ENCODE measurements at places on chromosomes 11 and 22.

- DNase-seq: no peak
Observed at GRCh38 chr11:110297726-110298300, 1.4 kb upstream of the RDX start.

DNA sequence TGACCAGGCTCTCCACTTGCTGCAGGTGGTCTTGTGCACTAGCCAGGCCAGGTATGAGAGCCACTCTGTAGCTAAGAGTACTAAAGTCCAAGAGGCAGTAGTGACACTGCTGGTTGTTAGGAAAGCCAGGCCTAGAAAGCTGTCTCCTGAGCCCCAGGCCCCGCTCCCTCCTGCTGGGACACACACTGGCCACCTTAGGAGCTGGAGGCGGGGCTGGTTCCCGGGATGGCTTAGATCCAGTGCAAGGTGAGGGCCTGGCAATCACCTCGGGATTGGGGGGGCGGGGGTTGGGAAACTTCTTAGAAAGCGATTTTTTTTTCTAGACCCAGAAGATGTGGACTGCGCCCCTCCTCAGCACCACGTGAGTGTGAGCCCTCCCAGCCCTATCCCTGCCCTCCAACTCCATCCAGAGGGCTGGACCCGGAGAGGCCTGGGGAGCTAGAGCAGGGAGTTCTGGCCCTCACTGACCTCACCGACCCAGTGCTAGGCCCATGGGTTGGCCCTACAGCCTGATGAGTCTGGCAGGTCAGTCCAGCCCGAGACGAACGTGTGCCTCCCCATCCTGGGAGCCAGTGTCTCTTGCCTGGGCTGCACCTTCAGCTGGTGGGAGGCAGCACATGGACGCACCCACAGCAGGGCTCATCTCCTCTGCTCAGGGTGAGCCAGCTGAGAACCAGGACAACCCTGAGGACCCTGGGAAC, 18.1 kb downstream of the SLC37A2 start:
- no peak for DNase-seq

GRCh38 chr11:65172600-65172999, 2.6 kb downstream of the SPDYC start:
- DNase-seq: no peak

- DNase-seq: no peak
Observed at GRCh38 chr11:99349151-99349673, 328.5 kb downstream of the CNTN5 start.

GRCh38 chr11:83520849-83521248, 234.7 kb upstream of the CCDC90B start:
- no peak for DNase-seq

DNA sequence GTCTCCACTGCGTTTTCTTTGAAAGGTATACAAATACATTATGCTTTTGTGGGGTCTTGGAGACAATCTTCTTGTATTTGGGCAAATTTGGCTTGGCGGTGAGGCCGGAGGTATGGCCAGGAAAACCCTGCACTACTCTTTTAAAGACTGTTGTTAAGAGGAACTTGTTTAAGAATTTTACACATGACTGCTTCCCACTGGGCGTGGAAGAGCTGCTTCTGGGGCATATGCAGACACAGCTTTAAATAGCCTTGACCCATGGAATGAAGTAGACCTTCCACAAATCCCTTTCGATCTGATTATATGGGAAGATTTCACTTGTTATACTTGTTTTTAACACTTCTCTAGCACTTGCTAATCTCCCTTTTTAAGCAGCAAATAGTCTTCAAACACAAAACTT, 453.6 kb downstream of the MN1 start:
- no peak for DNase-seq

GRCh38 chr11:129620237-129621104, 195.2 kb upstream of the TMEM45B start:
- DNase-seq: no peak

DNA sequence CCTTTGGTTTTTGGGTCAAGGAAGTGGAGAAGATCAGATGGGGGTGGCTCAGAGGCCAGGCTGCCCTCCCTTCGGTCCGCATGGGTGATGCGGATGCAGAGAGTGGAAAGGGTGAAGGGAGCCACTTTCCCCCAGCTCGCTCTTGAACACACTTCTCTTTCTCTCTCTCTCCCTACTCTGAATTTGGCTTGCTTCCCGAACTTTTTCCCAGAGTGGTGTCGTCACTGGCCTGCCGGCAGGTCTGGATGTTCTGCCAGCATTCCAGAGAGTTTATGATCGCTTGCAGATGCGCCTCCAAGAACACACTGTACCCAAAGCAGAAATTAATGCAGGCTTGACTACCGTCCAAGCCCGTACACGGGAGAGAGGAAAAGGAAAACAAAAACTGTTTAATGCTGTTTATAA, 103.2 kb downstream of the ZBTB16 start:
- no peak for DNase-seq

DNA sequence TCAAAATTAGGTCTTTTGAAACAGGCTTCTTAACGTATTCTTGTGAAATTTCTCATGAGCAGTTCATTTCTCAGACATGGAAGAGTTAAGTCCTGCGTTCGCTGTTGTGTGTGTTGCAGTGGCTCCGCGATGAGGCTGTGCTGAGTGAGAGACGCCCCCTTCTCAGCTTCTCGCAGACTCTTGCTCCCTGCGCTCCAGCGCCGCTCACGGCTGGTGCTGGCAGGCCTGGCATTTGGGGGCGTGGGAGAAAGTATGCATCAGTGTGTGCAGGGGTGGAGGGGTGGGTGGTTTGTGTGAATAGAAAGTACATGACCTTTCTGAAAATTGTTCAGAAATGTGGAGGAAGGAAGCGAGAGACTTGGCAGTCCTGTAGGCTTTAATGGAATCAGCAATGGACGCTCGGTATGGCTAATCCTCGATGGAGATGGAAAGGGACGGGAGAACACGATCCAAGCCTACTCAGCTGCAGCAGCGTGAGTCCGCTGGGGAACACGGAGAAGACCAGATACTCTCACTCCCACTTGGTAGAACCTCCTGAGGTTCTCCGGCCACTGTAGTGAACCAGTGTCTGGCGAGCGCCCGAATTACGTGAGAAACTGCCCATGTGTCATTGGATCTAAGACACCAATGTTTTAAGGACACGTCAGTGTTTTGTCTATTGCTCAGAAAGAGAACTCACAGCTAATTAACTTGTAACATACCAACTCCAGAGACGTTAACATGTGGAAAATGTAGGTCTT, 5.9 kb downstream of the TAB1 start:
- DNase-seq: peak; percentile 37

GRCh38 chr22:24441406-24442351, 14.3 kb downstream of the ADORA2A start:
- no peak for DNase-seq

DNA sequence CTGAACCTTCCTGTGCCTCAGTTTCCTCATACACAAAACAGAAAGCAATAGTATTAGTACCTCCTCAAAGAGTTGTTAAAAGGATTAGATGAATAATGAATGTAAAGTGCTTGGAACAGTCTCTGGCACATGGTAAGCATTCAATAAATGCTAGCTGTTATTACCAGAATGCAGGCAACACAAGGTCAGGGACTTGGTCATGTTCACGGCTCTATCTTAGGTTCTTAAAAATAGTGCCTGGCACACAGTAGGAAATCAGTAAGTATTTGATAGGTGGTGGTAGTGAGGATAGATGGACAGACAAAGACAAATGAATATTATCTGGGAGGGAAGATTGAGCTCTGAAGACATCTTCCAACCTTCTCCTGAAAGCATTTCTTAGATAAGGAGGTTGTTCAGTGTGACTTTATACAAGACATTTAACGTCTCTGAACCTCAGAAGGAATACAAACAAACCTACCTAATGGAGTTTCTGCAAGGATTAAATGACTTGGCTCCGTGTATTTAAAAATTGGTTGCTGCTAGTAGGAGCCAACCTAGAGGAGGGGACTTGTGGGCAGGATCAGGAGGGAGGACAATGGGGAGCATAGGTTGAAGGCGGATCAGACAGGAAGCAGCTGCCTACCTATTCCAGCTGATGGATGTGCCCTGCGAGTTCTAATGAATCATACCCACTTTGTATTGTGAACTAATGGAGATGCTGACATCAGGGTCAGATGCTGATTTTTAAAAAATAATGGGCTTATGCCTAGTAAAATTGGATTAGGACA, 94.1 kb downstream of the DBX1 start:
- no peak for DNase-seq

- DNase-seq: no peak
Observed at GRCh38 chr11:1040428-1041148, 4.1 kb upstream of the MUC6 start.

GRCh38 chr22:38271927-38272372, 860 bp downstream of the TMEM184B start:
- no peak for DNase-seq

GRCh38 chr22:21826204-21826603, 41.2 kb downstream of the MAPK1 start:
- DNase-seq: no peak

DNA sequence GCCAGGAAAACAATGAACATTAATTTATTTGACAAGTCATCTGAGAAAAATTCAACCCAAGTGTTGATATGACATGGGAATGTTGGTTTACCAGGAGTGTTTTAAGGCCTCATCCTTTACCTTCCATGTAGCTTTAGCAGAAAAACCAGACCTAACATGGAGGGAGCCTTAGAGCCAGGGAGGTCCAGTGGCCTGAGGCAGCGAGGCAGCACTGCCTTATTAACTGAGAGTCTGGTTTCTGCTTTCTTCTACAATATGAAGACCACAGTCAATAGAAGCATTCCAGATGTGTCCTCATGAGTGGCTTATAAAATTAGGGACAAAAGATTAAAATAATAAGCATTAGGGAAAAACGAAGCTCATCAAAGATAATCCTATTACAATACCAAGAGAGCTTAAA, 61.5 kb downstream of the DKK3 start:
- DNase-seq: no peak

DNA sequence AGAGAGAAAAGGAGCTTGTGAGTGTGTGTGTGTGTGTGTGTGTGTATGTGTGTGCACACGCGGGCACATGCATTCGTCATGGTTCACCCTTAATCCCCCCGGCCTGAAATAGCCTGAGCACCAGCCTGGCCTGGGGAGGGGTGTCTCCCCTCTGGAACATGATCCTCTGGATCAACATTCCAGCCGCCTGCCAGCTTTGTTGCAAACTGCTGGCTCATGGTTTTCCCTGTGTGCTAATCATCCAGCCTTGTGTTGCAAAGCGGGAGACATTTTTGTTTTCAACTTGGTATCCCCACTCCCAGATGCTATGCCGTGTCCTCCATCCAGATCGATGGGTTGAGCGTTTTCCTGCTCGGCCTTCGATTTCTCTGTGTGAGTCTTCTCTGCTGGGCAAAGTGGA, 94.3 kb downstream of the FEZ1 start:
- DNase-seq: no peak

GRCh38 chr11:26271666-26272065, 60.3 kb upstream of the ANO3 start:
- DNase-seq: no peak

GRCh38 chr11:119194811-119195440, 9.7 kb downstream of the NHERF4 start:
- no peak for DNase-seq

- DNase-seq: no peak
Observed at GRCh38 chr22:32788904-32789624, 12.4 kb upstream of the TIMP3 start.

DNA sequence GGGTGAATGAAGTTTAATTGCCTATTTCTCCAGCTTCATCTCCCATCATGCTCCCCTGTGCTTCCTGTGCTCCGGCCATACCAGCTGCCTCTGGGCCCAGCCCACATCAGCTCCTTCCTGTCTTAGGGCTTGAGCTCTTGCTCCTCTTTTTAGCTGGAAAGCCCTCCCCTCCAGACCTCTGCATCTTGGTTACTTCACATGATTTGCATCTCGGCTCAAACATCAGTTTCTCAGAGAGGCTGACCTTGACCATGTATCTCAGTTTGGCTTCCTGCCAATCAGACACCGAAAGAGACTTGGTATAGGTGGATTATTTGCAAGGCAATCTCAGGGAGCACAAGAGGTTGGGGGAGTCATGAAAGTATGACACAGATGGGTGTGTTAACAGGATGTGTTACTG, 73.2 kb upstream of the TIMP3 start:
- no peak for DNase-seq

DNA sequence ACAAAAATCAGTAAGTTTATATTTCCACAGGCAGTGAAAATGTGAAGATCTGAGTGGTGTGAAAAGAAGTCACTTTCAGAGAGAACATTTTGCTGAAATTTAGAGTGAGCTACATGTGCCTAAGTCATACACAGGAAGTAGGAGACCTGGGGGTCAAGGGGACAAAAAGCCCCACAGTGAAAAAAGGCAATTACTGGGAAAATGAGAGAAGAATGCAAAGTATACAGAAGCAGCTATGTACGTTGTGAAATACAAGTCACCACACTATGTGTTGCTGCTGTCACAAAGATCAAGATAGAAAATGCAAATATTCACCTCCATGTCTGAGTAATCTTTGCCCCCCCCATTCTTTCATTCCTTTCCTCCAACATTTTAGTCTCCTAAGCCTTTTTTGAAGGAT, 21.6 kb upstream of the SESN3 start:
- no peak for DNase-seq

GRCh38 chr11:67408437-67409200, 4.7 kb downstream of the TBC1D10C start:
- DNase-seq: peak; percentile 53

- no peak for DNase-seq
Observed at GRCh38 chr11:26626346-26626745, 54.3 kb upstream of the MUC15 start.

- no peak for DNase-seq
Observed at GRCh38 chr11:1199241-1199750, 23.6 kb upstream of the MUC5B start.

DNA sequence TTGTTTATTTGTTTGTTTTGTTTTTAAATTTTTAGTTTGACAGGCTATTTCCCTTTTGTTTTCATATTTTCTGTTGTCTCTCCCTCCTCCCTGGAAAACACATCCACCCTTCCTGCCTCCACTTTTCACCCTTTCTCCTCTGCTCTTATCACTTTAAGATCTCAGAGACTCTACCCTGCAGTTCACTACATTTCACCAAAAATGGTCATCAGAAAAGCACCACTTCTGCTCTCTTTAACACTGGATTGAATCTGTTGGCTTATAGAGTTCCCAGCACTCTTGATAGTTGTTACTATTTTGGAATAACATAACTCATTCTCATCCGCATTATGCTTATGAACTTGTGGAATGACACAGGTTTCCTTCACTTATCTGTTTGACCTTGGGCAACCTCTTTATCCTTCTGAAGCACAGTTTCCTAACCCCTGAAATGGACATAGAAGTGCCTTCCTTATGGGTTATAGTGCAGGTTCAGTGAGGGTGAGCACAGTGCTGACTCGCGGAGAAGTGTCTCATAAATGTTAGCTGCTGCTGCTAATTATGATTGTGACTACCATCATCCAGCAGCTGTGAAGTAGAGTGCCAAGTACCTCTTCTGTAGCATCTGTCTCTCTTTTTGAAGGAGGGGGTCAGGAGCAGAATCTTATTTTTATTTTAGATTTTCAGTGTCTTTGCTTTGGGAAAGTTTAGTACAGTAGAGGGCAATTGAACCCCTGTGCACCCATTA, 15.0 kb downstream of the TEAD1 start:
- no peak for DNase-seq

Data from CD8-positive, alpha-beta T cell (primary cell).